ENCODE measurements at places on chromosomes 12 and 14.

GRCh38 chr12:45256721-45257120 lies 40.8 kb downstream of the ANO6 start:
- no peak for DNase-seq

GRCh38 chr14:68944162-68944561 lies 34.9 kb downstream of the ACTN1 start:
- no peak for DNase-seq

- no peak for DNase-seq
These were observed 27.0 kb downstream of the LRCOL1 start for GRCh38 chr12:132583411-132583710.

DNA sequence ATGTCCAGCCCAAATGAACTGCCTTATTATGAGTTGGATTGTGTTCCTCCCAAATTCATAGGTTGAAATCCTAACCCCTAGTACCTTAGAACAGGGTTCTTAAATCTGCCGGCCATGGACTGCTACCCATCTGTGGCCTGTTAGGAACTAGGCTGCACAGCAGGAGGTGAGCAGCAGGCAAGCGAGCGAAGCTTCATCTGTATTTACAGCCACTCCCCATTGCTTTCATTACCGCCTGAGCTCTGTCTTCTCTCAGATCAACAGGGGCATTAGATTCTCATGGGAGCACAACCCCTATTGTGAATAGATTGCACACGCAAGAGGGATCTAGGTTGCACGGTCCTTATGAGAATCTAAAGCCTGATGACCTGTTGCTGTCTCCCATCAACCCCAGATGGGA lies 9.8 kb upstream of the EML5 start:
- DNase-seq: no peak

- no peak for DNase-seq
These were observed at the start of gene C1QL4 for GRCh38 chr12:49336645-49337584. C1QL4 (minus strand) TSS chr12:49337188; CDS start chr12:49336477, 711 bp downstream.

GRCh38 chr12:32558903-32559302 lies 120.2 kb upstream of the DNM1L start:
- no peak for DNase-seq

- no peak for DNase-seq
These were observed 145.0 kb downstream of the PRKCH start for GRCh38 chr14:61466249-61466904.

GRCh38 chr14:62409626-62410300 lies 635.5 kb downstream of the KCNH5 start:
- DNase-seq: no peak

GRCh38 chr12:1876086-1876485 lies 42.4 kb downstream of the CACNA2D4 start:
- DNase-seq: no peak

GRCh38 chr14:54758041-54758440 lies 144.6 kb downstream of the GCH1 start:
- DNase-seq: no peak

All from GF-D8 (cell line).